ENCODE measurements at places on chromosomes 3 and 15.

DNA sequence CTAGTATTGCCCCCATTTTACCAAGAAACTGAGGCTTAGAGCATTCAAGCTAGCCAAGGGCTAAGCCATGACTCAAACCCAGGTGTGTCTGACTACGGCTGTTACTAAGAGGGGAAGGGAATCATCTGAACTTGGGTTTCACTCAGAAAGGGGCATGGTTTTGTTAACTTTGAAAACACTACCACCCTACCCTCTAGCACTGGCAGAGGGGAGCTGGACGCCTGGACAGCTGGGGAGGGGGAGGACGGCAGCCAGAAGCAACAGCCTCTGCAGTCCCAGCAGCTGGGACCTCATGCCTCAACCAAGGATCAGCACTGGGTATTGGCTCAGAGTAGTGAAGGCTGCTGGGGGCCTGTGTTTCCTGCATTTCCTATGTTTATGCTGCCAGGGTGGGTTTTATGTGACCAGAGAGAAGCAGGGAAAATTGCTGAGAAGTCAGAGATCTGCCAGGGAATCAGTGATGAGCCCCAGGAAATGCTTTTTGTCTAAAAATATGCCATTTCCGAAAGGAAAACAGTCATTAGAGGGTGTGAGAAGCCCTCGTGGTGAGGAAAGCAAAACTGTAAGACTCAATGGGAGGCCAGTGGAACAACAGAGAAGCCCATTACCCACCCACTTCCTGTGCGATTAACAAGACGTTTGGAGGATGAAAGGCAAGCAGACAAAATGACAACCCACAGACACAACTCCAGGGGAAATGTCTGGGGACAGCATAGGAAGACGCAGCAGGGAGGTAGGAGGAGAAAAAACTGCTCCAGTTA, 41.2 kb downstream of the LIPC start:
- no peak for DNase-seq

GRCh38 chr3:48696156-48696555, 10.4 kb upstream of the NCKIPSD start:
- DNase-seq = no peak

- DNase-seq = no peak
Measured at GRCh38 chr3:14457999-14458398, 55.6 kb downstream of the SLC6A6 start.

DNA sequence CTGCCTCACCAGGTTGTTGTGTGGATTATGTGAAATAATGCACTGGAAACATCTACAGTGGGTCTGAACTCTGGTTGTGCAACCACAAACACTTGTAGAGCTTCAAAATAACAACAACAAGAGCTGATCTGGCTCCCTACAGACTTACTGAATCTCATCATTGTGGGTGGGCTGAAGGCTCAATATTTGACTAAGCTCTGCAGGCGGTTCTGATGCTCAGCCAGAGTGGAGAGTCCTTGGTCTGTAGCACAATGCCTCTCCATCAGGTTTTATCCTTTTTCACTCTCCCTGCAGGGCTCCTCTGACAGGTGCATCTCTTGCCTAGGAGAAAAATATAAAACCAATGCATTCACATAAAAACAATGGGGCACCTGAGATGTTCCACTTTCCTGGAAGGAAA, 456.3 kb upstream of the ONECUT1 start:
- DNase-seq = no peak

GRCh38 chr3:46116996-46117395, 89.7 kb upstream of the XCR1 start:
- no peak for DNase-seq

DNA sequence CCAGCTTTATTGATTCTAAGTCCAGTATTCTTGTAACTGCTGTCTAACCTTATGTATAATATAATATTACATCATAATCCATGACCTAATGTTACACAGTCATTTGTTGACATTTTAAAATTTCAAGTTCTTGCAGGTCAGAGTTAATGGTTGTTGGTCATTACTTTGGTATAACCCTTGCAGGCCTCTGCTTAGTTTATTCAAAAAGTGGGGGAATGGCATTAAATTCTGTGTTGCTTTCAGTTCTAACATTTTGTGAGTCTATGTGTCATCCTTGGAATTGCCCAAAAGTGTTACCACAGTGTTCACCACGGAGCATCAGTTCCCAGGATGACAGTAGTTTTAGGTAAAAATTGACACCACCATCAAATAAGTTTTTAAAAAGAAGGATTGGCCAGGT, 174.8 kb upstream of the BCL6 start:
- no peak for DNase-seq

DNA sequence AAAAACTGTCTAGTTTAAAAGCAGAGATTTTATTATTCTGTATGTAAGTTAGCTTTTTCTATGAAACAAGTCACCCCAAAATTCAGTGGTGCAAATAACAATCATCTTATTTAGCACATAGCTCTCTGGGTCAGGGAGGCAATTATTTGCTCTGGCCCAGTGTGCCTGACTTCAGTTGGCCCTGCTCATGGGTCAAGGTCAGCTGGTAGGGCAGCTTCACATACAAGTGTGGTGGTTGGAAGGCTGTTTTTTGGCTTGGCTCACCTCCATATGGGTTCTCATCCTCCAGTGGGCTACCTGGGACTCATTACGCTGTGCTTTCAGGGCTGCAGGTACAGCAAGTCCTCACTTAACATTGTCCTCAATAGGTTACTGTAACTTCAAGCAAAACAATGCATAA, 228.6 kb downstream of the NR2F2 start:
- no peak for DNase-seq

DNA sequence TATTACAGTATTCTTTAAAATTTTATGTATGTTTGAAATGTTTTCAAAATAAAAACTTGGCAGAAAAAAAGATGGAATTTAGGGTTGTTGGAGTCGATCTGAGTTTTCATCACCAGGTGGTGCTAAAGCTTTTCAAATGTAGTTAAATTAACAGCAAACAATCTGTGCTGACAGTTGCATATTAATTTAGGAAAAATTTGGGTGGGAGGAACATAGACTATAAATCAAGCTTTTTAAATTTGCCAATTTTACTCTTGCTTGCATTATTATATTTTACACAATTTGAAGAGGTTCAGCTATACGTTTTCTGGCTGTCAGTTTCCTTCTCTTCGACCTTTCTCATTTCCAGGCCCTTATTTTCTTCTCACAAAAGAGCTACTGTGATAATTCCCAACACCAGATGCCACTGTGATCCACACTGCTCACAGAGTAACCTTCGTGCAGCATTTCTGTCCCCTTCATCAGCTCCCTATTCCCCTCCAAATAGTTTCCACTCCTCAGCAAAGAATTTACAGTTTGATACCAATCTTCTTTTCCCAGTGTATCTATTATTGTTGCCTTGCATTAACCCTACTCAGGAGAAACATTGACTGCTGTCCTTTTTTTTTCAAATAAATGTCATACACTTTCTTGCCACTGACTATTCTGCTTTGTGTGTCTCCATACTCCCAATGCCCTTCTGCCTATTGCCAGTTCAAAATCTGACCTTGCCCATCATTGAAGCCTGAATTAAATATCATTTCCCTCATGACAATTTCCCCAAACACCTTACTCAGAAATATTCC, 53.4 kb upstream of the EIF5A2 start:
- no peak for DNase-seq

DNA sequence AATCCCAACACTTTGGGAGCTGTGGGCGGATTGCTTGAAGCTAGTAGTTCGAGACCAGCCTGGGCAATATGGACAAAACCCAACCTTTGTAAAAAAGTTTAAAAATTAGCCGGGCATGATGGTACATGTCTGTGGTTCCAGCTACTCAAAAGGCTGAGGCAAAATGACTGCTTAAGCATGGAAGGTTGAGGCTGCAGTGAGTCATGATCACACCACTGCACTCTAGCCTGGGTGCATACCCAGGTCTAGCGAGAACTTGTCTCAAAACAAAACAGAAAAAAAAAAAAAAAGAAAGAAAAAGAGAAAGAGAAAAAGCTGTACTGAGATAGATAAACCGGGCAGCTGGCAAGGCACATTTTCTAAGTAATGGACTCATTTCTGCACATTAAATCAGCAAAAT, 10.6 kb downstream of the ARPP19 start:
- DNase-seq = no peak

DNA sequence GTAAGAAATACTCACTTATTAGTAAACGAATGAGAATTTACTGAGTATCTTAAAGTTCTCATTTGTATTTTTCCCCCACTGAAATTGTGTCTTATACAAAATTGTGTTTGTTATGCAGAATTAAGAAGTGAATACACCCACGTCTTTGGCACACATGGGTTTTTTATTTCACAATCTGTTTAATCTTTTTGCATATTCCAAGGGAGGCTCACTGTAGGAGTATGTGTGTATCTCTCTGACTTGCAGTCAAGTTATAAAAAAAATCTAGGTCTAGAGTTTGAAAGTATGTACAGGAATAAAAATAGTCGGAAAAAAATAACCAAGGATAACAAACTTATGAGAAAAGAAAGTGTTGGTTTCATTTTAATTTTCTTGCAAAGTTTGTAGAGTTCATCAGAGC, 255.2 kb downstream of the PDCD6IP start:
- no peak for DNase-seq

DNA sequence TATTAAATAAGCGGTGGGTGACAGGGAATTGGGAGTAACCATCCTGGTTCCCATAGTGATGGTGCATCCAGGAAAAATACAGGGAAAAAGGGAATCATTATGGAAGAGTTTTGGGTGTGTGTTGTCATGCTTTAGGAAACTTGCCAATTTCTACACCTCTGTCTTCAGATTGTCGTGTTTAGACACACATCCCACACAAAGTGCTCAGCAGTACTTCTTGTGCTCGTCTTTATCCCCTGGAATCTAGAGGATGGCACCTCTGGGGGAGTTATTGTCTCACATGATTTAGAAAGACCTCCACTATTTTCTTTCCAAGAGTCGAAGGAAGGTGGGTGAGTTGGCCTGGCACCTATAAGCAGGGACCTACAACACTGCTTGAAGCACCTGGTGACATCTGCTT, 35.8 kb downstream of the CACNA1D start:
- DNase-seq = no peak

GRCh38 chr3:62562017-62562416, 188.7 kb upstream of the FEZF2 start:
- peak; percentile 54 for DNase-seq

Measured in AG09309 (cell line).